Umbilical cord (tissue), 2 donors: ENCODE measurements at places on chromosomes 11 and 22. TPM values are rescaled to one million over a fixed set of nuclear protein-coding genes. Genes with fewer than 3 reads are reported as not detected.

GRCh38 chr11:69123593-69124545, 31.9 kb upstream of the SMIM38 start:
- DNase-seq, result no peak

DNA sequence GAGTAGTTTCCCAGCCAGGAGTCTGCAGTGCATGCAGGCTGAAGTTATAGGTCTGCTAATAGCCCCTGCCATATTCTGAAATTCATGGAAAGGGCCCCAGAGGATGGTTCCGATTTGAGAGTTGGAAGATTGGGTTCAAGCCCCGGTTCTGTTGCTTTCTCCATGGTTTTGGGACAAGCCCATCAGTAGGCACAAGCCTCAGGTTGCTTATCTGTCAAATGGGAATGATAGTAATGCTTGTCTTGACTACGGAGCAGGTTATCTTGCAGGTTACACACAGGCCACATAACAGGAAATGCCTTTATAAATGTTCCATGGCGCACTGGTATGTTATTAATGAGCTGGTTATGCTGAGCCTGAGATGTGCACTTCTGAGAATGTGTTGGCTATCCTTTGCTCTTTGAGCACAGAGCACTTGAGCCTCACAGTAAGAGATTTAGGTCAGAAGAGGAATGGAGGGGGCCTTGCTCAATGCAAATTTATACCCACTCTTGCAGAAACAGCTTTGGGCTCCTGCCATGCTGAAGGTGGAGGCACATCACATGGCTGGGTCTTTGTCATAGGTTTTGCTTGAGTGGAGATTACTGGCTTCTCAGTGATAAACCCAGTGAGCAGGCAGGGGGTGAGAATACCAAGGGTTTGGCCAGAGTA, 47.1 kb downstream of the ZNRF3 start:
- DNase-seq, result peak; percentile 33

DNA sequence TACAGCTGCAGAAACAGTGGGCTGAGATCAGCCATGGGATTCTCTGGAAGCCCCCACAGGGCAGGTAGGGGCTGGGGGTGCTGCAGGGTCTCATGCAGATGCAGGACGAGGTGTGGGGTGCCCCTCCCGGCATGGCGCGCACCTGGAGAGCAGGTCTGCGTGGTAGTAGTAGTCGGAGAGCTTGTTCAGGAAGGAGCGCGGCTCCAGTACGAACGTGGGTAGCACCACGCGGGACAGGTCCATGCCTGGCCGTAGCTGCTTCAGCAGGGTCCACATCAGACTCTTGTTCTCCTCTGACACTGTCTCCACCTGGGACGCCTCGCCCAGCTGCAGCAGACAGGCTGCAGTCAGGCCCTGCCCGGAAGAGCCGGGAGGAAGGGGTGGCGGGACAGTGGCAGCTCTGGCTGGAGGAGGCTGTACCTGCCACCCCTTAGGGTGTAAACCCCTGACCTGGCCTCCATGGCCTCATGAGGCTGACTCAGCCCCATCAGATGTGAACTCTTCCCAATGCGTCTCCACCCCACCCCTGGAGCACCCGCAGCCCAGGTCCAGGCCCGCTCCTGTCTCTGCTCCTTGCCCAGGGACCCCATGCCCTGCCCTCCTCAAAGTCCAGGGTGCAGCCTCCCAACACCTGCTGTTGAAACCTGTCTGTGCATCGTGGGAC, 47.0 kb upstream of the CARS1 start:
- no peak for DNase-seq

DNA sequence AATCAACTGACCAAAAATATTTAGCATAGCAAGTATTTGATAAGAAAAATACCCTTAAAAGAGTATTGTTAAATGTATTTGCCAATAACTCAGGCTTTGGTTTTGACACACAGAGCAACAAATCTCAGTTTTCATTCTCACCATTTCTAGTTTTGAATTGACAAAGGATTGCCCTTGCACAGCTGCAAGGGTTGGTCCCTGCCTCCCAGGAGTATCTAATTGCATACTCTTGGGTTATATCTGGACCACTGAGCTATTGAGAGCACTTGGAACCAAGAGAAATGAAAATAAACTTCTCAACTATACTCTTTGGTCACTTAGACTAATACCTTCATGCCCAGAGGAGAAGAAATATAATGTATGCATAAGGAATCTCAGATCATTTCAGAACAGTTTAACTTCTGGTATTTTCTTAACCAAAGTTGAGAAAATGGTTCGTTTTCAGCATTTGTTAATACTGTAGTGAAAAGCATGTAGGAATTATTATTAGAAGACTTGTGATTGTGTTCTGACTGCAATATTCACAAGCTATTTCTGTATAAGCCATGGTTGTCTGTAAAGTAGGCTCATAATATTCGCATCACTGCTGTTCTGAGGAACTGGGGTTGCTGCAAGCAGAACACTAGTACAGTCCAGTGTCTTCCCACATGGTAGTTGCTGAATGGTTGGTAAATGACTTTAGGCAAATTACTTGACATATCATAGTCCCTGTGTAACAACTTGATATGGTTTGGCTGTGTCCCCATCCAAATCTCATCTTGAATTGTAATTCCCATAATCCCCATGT, 7.9 kb downstream of the C2CD3 start:
- DNase-seq, result no peak

DNA sequence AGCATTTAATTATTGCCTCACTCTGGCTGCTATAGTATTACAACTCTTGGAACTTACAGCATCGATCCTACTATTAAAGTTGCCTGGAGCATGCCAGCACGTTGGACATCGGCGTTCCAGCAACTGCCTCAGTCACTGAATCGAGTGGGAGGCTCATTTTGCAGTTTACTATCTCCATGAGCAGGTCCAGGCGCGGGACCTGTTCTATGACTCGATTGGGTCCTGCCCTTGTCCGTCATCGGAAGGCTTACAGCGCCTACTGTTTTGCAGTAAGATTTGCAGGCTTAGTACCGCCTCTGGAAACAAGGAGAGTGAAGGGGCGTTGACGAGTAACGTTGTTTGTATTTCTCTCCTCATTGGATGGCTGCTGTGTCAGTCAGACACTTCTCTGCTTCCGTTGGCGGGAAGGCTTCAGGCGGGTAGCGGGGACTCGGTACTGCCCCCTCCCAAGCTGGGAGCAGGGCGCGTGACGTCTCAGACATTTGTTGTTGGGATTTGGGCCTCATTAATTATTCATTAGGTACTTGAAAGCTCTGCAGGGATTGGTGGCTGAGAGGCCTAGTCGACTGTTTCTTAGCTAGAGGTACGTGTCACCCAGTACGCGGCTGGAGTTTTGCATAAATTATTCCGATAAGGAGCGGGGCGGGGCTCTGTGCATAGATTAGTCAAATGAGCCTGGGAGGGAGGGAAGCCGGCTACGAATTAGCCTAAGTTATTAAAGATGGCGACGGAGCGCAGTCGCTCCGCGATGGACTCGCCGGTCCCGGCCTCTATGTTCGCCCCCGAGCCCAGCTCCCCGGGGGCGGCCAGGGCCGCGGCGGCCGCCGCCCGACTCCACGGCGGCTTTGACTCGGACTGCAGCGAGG, at the start of gene GTPBP1:
Gene GTPBP1, plus strand, starts transcription at position 710 of the 866 bp plus-strand sequence. Its CDS starts 12 bp downstream, at position 722.
- peak; percentile 100 for DNase-seq

Gene CEND1
- total RNA-seq, result 1.4 TPM

Gene SART1
- total RNA-seq, result 38.0 TPM

Gene TNNI2
- not detected for total RNA-seq
